AG08396 (cell line): ENCODE measurements at places on chromosomes 12 and 14.

DNA sequence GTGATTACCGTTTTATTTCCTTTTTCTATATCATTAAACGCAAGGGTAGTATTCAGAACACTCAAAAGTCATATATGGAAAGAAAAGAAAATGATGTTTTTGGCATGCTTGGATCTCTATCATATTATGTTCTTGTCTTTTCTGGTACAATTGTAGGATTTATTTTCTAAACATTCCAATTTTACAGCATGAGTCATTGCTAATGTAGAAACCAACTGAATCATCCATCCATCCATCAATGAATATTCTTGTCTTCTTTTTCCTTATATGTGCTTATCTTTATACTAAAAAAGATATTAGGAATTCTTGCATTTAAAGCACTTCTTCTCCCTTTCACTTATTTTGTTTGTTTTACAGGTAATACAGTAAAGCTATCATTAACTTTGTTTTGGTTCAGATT is 20.4 kb upstream of the AMIGO2 start:
- no peak for DNase-seq

DNA sequence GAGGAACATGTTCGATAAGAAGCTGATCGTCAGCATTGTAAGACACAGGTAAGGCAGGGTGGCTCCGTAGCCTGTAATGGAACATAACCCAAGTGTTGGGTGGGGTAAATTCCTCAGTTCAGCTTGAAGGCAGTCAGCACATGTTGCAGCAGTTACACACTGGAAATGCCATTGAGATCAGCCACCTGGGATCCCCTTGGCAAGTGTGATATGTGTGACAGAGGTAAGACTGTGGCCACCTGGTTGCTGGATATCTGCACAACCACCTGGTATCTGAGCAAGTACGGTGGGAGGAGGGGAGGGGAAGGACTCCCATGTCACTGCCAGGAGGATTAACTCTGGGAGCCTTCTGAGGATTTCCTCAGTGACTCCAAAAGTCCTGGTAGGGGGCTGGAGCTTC is 158.0 kb upstream of the CAND1 start:
- DNase-seq: no peak

DNA sequence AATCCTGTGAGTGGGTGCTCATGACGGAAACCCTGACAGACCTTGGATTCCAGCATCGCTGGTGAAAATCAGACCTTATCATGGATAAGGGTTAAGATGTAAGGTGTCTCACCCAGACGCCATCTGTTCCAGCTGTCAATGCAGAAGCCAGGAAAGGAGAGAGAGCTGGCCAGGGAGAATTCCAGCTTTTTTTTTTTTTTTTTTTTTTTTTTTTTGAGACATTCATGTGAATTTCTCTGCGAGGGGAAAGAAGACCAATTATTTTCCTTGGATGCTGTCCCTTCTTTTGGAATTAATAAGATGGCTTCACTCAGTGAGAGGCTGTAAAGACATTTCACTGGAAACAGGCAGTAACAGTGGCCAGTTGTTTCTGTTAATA is 1.8 kb downstream of the TRAF3 start:
- DNase-seq: no peak

- DNase-seq: peak; percentile 73
Measured at GRCh38 chr14:22887260-22887989, 4.4 kb downstream of the REM2 start.

DNA sequence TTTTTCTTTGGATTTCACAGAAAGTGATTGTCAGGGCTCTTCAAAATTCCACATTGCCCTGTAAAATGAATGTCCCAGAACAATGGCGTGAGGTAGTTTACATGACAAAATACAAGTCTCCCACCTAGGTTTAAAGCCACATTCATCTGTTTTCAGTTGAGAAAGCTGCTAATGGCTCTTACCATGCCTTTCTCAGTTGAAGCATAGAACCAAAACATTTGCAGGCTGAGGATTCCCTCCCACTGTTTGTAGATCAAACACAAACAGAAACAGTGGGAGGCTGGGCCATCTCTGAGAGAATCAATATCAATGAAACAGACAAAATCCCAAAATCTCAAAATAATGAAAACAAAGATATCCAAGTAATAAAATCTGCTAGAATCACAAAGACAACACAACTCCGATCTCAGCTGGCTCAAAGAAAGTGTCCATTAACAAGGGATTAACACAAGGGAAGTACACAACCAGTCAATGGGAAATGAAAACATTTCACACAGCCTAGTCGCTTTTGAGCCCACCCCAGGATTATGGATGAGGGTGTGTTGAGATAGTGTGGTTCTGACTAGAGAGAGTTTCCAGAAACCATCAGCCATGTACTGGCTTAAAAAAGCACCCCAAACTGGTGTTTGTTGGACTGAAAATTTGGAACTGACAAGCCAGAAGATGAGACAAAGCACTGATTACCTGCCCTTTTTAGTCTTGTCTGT is 54.5 kb upstream of the TMEM260 start:
- no peak for DNase-seq

DNA sequence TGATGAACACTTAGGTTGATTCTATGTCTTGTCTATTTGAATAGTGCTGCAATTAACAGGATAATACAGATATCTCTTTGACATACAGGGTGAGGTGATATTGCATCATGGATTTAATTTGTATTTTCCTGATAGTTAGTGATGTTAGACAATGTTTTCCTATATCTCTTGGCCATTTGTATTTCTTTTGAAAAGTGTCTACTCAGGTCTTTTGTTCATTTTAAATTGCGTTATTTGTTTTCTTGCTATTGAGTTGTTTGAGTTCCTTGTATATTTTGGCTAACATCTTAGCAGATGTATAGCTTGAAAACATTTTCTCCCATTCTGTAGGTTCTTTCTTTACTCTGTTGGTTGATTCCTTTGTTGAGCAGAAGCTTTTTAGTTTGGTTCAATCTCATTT is 460.6 kb downstream of the CCDC91 start:
- no peak for DNase-seq

DNA sequence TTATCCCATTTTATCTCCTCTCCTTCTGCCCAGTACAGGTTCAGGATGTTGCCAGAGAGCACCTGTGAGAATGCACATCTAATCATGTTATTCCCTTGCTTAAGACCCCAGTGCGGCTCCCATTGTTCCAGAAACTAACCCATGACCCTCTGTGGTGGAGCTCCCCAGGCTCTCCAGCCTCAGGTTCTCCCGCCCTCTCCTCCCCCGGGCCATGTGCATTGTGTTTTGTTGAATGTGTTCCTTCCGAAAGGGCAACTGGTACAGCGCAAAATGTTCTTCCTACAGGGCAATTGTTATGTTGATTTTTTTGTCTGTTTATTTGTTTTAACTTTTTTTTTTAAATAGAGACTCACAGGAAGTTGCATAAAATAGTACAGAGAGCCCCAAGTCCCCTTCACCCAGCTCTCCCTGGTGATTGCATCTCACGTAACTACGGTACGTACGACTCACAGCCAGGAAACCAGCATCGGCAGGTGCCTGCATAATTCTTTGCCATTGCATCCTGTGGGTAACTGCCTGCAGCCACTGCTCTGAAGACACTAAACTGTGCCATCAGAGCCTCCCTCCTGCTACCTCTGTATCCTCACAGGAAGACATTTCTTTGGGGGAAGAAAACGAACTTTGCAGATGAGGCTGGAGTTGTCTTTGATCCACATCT is 31.2 kb downstream of the TMEM132C start:
- no peak for DNase-seq

GRCh38 chr12:114847441-114848035 is 163.6 kb upstream of the TBX3 start:
- no peak for DNase-seq
